GM23248 (cell line): ENCODE measurements at places on chromosomes 12 and 14. TPM values are rescaled to one million over a fixed set of nuclear protein-coding genes. Genes with fewer than 3 reads are reported as not detected.

Gene ACSM4
- not detected in 2 replicates for total RNA-seq

Gene TSPAN8
- not detected in 2 replicates for total RNA-seq

DNA sequence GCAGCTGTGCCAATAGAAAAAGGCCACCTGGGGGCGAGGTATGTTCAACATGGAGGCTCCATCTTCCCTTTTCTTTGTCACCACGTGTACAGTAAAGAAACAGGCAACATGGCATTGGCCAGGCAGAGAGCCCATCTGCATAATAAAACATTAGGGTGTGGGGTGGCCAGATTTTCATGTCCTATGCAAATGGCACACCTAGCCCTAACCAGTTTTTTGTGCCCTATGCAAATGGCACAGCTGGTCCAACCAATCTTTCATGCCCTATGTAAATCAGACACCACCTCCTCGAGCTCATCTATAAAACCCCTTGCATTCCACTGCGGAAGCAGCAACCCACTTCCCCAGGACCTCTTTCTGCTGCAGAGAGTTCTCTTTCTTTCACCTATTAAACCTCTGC, 149.1 kb upstream of the RGS6 start:
- DNase-seq: no peak

- no peak for DNase-seq
Measured at GRCh38 chr12:129404556-129404955, 499.3 kb downstream of the TMEM132D start.

GRCh38 chr14:61091657-61092273, 110.7 kb downstream of the SLC38A6 start:
- DNase-seq: no peak

- no peak for DNase-seq
Measured at GRCh38 chr12:66726556-66726955, 47.7 kb upstream of the GRIP1 start.

DNA sequence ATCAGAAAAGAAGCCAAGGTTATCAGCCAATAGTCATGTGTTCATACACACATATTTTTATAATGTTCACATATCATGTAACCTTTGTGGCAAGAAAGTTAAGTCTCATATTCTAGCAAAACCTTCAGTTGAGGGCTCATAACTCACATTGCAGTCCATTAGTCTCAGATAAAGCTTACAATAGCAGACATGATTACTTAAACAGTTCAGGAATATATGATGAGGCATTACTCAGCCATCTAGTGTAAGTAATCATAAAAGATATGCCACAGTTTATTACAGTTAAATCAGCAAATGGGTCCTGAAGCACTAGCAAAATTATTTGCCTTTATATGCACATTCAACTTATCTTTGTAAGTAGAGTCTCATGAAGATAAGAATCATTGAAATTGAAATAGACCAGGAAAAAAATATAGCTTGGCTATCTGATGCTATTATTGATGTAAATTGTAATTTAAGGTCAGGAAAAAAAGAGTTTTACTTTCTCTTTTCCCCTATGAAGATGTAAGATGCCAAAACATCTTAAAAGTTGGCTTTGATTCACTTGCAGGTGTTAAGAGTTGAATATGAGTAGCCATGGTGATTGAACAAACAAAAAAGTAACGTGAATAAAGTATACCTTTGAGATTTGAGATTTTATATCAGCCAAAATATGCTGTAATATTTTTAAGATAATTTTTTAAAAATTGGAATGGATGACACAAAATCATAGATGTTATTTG, 537.0 kb downstream of the SLC6A15 start:
- DNase-seq: peak; percentile 10

GRCh38 chr14:93081876-93082570, 33.7 kb downstream of the ITPK1 start:
- no peak for DNase-seq

GRCh38 chr14:57814726-57815125, 51.2 kb downstream of the SLC35F4 start:
- no peak for DNase-seq

Gene TMEM30B
- 1.3 and 1.7 TPM in 2 replicates for total RNA-seq

Gene CCDC196
- not detected in 2 replicates for total RNA-seq

DNA sequence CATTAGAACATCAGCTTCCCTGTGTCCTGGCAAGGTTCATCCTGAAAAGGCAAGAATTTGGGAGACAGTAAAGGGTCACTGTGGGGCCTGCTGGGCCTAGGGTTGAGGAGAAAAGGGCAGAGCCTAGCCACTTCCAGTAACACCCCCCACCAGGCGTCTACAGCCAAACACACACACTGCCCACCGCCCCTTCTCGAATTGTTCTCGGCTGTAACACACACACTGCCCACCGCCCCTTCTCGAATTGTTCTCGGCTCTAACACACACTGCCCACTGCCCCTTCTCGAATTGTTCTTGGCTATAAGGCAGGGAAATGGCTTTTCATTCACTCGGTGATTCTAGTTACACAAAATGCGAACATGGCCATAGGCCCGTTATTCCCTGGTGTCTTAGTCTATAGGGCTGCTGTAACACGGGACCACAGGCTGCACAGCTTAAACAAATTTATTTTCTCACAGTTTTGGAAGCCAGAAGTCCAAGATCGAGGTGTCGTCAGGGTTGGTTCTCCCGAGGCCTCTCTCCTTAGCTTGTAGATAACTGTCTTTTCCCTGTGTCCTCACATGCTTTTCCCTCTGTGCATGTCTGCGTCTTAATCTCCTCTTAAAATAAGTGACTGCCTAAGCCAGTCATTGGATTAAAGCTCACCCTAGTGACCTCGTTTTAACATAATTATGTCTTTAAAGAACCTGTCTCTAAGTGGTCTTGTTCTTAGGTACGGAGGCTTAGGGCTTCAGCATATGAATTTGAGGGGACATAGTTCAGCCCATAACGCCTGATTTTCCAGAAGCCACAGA, 171.0 kb downstream of the ADGRD1 start:
- DNase-seq: no peak

Gene OR4E2
- total RNA-seq: not detected in 2 replicates

- peak; percentile 72 for DNase-seq
Measured at GRCh38 chr12:124321040-124321481, 26.2 kb downstream of the RFLNA start.

DNA sequence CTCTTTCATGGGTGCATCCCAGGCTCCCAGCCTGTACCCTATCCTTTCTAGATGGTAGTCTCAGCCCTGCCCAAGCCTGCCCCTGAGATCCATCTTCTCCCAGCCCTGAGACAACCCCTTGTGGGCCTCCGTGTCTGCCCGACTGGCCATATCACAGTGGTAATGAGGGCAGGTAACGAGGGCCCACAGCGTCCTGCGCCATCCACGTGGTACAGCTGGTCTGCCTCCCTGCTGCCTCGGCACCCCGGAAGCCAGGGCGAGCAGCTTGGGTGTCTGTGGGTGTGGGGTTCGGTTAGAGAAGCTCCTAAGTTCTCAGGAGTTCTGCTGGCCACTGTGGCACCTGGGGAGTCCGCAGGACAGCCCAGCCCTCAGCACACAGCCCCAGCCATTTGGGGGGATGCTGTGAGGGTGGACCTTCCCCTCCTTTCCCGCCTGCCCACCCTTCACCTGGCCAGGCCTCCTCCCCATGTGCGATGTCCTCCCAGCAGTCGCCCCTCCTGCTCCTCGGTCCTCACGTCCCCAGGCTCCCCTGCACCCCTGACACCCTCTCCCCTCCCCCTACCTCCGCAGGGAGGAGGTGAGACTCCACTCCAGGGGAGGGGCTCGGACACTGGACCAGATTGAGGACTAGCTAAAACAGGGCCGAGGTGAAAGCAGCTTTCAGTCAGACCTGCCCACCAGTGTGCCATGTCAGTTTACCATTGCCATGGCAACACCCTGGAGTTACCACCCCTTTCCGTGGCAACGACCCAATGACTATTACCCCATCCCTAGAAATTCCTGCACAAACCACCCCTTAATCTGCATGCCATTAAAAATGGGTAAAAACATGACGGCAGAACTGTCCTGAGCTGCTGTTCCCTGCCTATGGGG, 69.0 kb downstream of the KIF26A start:
- no peak for DNase-seq

DNA sequence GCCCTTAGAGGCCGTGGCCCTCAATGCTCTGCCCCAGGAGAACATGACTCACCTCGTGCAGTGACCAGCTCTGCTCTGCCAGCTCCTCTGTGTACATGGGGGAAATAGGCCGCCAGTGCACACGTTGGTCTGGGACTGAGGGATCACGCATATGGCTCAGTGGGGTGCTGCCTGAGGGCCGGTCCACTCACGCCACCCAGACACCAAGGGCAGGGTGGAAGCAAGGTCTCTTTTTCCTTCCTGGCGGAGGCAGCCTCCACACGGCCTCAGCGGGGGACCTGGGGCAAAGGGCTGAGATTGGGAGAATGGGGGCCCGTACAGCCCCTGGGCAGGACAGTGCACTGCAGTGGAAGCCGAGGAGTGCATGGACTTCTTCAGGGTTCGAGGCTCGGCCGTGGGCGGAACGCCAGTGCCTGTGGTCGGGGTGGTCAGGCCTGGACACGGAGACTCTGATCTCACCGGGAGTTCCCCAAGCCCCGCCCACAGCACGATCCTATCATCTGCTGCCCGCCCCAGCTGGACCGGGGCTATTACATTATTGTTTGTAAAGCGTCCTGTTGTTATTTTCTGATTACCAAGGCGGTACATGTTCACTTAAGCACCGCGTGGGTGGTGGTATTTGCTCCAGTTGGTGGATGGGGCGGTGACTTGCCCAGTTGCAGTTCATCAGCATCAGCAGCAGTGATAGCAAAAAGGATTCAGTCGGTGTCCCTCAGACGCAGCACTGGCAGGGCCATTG, 38.8 kb upstream of the TDRD9 start:
- DNase-seq: no peak

Gene C12orf54
- total RNA-seq: not detected in 2 replicates

DNA sequence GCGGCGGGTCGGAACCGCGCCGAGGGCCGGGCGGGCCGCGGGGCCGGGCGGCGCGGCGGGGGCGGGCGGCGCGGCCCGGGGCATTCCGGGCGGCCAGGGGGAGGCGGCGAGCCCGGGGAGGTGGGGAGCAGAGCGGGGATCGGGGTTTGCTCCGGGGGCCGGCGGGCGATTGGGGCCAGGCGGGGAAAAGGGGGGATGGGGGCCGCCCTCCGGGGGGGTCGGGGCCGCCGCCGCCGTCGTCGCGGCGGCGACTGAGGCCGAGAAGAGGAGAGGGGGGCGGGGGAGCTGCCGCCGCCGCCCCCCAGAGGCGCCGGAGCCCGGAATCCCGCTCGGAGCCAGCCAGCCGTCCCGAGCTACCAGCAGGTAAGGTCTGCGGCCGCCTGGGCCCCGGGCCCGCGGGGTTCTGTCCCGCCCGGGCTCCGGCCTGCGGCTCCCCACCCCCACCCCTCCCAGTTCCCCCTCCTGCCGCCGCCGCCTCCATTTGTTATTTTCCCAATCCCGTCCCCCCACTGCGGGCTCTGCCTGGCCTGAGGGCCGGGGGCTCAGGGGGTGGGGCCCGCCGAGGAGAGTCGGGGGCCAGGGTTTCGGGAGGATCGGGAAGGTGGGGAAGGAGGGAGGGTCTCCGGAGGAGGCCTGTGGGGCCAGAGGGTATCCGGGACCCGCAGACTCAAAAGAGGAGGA, 403 bp downstream of the ATN1 start:
- DNase-seq: peak; percentile 48

DNA sequence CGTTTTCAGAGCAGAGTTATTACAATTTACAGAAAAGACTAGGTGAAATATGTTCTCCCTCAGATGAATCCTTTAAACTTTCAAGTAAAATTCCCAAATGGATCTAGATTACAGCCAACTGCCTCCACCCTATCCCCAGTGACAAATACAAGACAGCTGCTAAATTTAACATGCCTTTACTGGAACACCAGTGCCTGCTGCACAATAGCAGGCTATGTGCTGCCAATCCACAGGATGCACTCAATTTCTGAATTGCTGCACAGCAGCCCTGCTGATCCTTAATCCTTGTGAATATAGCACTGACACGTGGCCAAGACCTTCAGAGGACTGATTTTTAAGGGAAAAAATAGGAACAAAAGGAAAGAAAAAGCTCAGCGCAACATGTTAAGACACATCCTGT, 128.9 kb downstream of the CCER1 start:
- no peak for DNase-seq

GRCh38 chr14:86086962-86087361, 557.0 kb downstream of the FLRT2 start:
- no peak for DNase-seq

DNA sequence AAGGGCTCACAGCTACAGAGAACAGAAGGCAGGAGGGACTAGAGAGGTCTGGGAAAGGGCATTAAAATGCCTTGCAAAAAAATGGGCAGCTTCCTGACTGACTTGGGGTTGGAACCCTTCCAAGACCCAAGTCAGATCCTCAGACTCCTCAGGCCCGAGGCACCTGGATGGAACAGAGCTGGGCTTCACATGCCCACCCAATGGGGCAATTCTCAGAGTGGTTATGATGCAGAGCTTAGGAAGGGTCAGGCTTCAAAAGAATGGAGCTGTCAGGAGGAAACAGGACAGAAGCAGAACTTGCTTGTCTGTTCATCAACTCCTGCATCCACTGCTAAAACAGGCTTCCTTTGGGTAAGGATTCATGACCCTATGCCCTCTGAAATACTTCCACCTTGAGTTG, 9.7 kb upstream of the KRT1 start:
- DNase-seq: no peak

DNA sequence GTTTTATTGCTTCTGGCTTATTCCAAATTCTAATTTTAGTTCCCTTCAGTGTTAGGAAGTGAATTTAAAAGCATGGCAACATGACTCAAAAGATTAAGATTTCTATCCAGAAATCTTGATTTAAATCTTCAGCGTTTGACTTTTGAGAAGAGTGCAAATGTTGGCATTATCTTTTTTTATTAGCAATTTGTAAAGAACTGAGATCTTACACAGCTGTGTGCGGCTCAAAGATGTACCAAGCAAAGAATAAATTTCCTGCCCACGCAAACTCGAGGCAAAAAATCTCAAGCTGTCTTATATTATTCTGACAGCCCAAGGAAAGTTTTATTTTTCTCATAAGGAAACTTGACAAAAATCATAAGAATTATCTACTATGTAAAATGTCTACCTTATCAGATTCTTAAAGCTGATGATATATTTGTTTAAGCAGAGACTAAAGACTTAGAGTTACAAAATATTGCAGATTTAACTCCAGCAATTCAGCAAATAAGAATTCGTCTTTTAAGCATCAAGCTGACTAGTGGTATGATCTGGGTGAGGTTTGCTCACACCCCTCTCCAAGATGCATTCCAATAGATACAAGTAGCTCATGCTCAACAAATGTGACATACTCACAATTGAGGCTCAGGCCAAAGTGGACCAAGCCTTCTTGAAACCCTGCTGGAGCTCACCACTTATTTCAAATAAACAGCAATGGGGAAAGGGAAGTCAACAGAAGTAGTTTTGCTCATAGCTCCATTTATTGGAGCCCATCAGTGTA, 47.4 kb upstream of the POC1B start:
- DNase-seq: peak; percentile 81

GRCh38 chr14:93975791-93976476, 436 bp downstream of the ASB2 start:
- DNase-seq: no peak

GRCh38 chr14:80344208-80344607, 132.9 kb upstream of the DIO2 start:
- no peak for DNase-seq
